ENCODE measurements at places on chromosomes 4 and X. TPM values are rescaled to one million over a fixed set of nuclear protein-coding genes. Genes with fewer than 3 reads are reported as not detected.

DNA sequence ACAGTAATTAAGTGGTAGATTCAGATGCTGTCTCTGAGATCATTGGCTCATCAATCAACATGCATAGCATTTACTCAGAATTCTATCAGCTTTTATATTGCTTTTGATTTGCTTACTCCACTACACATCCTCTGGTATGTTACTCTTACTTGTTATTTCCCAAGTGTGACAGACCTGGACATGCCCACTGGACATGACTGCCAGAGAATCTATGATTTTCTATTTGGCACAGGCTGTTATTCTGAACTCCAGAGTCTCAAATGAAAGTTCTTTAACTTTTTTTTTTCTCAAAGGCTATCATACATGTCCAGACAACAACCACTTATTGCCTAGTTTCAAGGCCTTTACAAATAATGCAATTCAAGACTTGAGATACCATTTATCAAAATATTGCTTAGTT, 116.1 kb upstream of the ARHGAP24 start:
- H3K36me3 ChIP-seq = no peaks in the 10 kb centered on the region
- DNase-seq = no peak
- no peak overlapping the region for H3K4me3 ChIP-seq
- H3K27me3 ChIP-seq = no peaks in the 10 kb centered on the region
- no peak overlapping the region for H3K27ac ChIP-seq

GRCh38 chr4:133623847-133624246, 474.8 kb downstream of the PCDH10 start:
- no peaks in the 10 kb centered on the region for H3K4me1 ChIP-seq
- no peak overlapping the region for H3K27ac ChIP-seq
- no peaks in the 10 kb centered on the region for H3K27me3 ChIP-seq
- H3K36me3 ChIP-seq = no peaks in the 10 kb centered on the region

DNA sequence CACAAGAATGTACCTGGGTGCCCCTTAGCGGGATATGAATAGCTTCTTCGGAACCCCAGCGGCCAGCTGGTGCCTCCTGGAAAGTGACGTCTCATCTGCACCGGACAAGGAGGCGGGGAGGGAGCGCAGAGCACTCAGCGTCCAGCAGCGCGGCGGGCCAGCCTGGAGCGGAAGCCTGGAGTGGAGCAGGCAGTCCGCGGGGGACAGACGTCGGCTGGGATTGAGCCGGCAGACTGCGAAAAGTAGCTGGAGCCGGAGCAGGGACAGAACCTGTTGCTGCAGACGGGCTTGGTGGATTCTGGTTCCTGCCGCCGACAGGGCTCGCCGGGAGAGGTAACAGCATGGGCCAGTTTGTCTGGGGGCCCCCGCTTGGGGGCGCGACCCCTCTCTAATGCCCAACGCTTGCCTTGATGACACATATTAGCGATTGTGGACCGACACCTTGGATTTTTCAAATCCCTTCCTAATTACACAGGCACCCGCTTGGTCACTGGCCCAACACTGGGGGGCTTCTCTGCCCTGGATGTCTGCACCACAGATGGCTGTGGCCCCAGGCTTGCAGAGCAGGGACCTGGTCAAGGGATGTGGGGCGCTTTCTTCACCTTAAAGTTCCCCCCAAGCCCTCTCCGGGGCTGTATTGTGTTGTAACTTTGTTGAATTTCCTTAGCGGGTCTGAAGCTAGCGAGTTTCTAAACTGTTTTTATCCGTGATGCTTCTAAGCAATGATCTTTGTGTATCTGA, at the start of gene NPFFR2:
Gene NPFFR2, plus strand, starts transcription at position 133 of the 741 bp plus-strand sequence. CDS start 96,592 bp downstream, outside the sequence.
- H3K27ac ChIP-seq = no peak within 1 kb of the TSS
- DNase-seq = no peak
- H3K4me3 ChIP-seq = no peak within 1 kb of the TSS
- H3K36me3 ChIP-seq = no peaks in the 10 kb centered on the region
- H3K4me1 ChIP-seq = no peaks in the 10 kb centered on the region

MAGEB18 gene
- total RNA-seq = not detected

DNA sequence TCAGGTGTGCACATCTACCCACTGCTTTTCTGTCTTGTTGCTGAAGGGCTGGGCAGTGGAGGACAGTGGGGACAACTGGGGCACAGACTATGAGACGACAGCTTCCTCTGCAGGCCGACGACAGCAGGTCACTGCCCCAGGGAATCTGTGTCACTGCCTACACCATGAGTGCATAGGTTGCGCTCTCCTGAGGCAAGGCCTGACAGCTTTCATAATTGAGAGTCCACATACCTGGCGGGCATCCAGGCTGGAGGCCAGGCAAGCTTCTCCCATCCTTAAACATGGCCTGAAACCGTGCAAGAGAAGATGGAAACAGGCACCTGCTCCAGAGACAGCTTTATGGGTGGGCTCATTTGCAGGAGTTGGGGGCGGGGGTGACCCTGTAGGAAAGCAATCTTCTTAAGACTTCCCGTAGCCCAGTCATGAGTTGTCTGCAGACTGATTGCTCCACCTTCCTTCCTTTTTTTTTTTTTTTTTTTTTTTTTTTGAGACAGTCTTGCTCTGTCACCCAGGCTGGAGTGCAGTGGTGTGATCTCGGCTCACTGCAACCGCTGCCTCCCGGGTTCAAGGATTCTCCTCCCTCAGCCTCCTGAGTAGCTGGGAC, 2.9 kb downstream of the ANOS1 start:
- H3K4me3 ChIP-seq = no peak overlapping the region
- H3K36me3 ChIP-seq = no peaks in the 10 kb centered on the region
- no peak overlapping the region for H3K27ac ChIP-seq
- peak; percentile 80 for DNase-seq
- H3K27me3 ChIP-seq = no peaks in the 10 kb centered on the region

BLTP1 gene
- total RNA-seq = 44.0 TPM

Measured in PC-9 (cell line).